Lower lobe of right lung (tissue), 2 donors: ENCODE measurements at places on chromosomes 7 and 10. TPM values are rescaled to one million over a fixed set of nuclear protein-coding genes. Genes with fewer than 3 reads are reported as not detected.

GRCh38 chr7:20268824-20269223 is 51.6 kb upstream of the MACC1 start:
- H3K4me1 ChIP-seq: no peaks in the 10 kb centered on the region
- no peak overlapping the region for H3K27ac ChIP-seq
- H3K27me3 ChIP-seq: no peaks in the 10 kb centered on the region
- no peaks in the 10 kb centered on the region for H3K36me3 ChIP-seq
- no peak for DNase-seq

Gene PSD
- 5.3 TPM for total RNA-seq

- no peaks in the 10 kb centered on the region for H3K4me1 ChIP-seq
- H3K36me3 ChIP-seq: no peaks in the 10 kb centered on the region
- H3K4me3 ChIP-seq: no peak overlapping the region
- no peak overlapping the region for H3K27ac ChIP-seq
- DNase-seq: no peak
These were observed 249.4 kb downstream of the CRPPA start for GRCh38 chr7:16171928-16172327.

DNA sequence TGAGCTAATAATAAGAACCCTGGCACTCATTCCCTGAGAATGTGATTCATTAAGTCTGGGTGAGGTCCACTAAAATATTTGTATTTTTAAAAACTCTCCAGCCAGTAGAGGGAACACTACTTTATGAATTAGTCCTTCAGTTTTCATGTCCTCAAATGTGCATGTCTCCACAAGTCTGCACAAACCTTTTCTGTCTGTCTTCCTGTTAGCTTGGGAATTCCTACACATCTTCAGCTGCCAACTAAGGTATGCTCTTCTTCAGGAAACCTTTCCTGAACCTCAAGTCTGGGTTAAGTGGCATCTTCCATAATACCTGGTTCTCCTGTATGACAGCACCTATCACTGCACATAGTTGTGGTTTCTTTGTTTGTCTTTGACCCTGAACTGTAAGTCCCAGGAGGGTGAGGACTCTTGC is 119.6 kb upstream of the MKX start:
- H3K27me3 ChIP-seq: no peaks in the 10 kb centered on the region
- DNase-seq: no peak
- no peak overlapping the region for H3K4me3 ChIP-seq
- no peaks in the 10 kb centered on the region for H3K4me1 ChIP-seq

DNA sequence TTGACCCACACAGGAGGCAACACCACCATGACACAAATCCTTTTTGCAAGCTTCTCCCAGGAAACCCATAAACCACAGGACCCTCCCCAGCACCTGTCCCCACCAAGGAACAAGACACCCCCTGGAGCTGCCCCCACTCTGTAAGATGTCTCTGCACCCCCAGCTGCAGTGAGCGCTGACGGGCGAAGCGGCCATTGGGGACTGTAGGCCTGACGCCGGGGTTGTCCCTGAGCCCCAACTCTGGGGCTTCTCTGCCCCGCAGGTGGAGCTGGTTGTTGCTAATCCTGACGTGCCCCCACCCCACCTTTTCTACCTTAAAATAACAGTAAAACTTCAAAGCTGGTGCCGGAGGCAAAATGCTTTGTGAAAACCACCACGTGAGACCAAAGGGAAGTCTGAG is 94.7 kb upstream of the PPP2R2D start:
- no peak overlapping the region for H3K4me3 ChIP-seq
- H3K27ac ChIP-seq: no peak overlapping the region
- H3K36me3 ChIP-seq: no peaks in the 10 kb centered on the region
- H3K4me1 ChIP-seq: no peaks in the 10 kb centered on the region
- peaks cover 4% of the 10 kb centered on the region for H3K27me3 ChIP-seq

Gene ZNF248
- total RNA-seq: 14.3 TPM

DNA sequence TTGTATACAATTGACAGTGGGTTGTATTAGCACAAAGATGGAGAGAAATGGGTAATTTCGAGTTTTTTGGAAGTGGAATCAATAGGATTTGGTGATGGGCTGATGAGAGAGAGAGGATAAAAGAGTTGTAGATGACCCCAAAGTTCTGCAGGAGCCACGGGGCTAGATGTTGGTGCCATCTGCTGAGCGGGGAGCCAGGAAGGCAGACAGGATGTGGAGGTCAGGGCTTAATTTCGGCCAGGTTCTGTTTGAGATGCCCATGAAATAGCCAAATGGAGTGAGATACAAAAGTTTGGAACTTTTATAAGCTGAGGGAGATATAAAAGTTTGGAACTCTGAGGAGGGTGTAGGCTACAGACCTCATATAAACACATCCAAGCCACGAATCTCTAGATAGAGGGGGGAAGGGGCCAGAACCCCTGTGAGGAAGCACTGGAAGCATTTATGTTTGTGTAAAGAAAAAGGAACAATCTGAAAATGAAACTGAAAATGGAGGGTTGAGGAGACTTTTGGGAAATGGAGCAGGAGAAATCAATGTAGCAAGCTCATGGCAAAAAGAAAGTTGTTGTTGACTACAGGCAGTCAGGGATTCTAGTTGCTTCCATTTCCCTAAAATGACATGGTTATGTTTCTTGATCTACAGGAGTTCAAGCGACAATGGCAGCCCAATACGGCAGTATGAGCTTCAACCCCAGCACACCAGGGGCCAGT is 2.2 kb downstream of the GIMAP4 start:
- H3K36me3 ChIP-seq: peaks cover 26% of the 10 kb centered on the region
- peak overlapping the region; percentile 58 for H3K4me3 ChIP-seq
- H3K27me3 ChIP-seq: no peaks in the 10 kb centered on the region
- peak overlapping the region; percentile 82 for H3K27ac ChIP-seq
- DNase-seq: no peak
- peaks cover 21% of the 10 kb centered on the region for H3K4me1 ChIP-seq

DNA sequence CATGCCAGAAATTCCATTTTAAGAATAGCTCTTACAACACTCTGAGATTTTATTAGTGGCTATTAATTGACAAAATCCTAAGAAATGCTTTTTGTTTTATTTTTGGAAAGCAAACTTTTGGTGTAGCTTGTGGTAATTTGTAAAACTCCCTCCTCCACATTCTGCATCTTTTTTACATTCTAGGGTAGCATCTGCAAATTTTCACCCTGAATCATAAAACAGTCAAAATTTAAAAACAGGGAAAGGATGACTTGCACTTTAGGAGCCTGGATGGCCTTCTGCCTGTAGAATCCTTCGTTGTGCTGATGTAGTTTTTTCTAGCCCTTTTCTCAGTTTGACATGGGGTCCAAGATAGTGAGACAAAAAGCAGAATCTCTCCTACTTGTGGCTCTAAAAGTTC is 316.1 kb downstream of the ADRA2A start:
- H3K4me1 ChIP-seq: no peaks in the 10 kb centered on the region
- no peak overlapping the region for H3K27ac ChIP-seq
- H3K36me3 ChIP-seq: no peaks in the 10 kb centered on the region
- H3K4me3 ChIP-seq: no peak overlapping the region
- no peak for DNase-seq

DNA sequence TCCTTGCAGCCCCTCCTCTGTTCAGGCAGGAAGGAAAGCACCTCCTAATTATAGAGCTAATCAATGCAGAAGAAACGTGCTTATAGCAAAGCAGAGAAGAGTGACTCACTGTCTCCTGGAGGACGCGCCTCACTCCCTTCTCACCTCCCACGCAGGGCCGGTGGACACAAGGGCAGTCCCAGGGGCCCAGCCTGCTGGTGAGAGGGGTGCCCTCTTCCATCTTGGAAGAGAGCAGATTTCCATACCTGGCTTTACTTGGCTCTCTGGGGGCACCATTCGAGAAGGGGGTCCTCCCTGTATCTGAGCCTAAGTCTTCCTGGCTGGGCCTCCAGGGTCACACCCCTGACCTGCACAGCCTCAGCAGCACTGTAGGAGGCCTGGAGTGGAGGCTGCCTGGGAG is 55.8 kb downstream of the RASGEF1A start:
- H3K27ac ChIP-seq: no peak overlapping the region
- H3K36me3 ChIP-seq: no peaks in the 10 kb centered on the region
- no peaks in the 10 kb centered on the region for H3K27me3 ChIP-seq
- DNase-seq: peak; percentile 27
- H3K4me3 ChIP-seq: no peak overlapping the region

GRCh38 chr10:84348447-84348846 is 20.1 kb downstream of the CCSER2 start:
- no peaks in the 10 kb centered on the region for H3K36me3 ChIP-seq
- H3K27me3 ChIP-seq: no peaks in the 10 kb centered on the region
- H3K27ac ChIP-seq: no peak overlapping the region
- H3K4me1 ChIP-seq: peaks cover 31% of the 10 kb centered on the region

Gene TWIST1
- not detected for total RNA-seq

DNA sequence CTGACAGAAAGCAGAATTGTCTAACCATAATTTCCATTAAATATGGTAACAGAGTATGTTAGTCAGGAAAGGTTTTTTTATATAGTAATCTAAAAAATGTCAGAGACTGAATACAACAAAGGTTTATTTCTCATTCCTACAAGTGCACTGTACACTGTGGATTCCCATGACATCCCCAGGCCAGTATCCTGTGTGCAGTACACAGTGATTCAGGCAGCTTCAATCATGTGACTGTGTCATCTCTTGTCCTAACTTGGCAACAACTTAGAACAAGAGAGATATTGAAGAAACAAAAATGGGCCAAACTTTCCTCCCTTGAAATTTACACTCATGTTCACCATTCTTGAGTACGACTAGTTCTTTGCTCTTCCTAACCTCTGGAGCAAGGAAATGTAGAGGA is 189.8 kb upstream of the SEMA3A start:
- no peaks in the 10 kb centered on the region for H3K27me3 ChIP-seq
- no peaks in the 10 kb centered on the region for H3K36me3 ChIP-seq
- DNase-seq: no peak
- no peak overlapping the region for H3K4me3 ChIP-seq
- no peak overlapping the region for H3K27ac ChIP-seq

Gene TFPI2
- total RNA-seq: 1.9 TPM

DNA sequence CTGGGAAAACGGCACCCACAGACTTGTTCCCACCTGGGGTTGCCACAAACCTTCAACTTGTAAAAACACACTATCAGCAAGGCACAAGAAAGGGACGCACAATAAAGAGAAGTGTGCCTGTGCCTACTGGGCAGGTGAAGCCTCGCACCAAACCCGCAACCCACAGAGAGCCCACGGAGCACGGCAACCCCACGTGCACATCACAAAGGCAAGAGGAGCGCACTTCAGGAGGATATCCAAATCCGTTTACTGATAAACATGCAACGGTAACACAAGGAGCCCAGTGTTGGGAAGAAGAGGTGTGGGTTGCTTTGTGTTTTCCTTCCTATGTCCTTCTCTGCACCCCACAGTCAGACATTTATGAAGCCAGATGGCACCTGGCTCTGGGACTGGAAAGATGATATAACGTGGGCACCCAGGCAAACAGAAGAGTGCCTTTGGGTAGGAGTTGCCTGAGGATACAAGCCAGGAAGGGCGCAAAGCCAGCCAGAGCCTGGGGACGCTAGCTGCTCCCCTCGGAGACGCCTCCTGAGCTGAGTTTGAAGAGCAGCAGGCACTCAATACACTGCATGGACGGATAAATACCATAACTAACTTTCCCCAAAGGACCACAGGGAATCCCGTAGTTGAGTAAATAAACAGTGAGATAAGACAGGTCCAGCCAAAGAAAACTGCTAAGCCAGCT is 41.6 kb downstream of the TCERG1L start:
- H3K4me1 ChIP-seq: no peaks in the 10 kb centered on the region
- no peak overlapping the region for H3K4me3 ChIP-seq
- peaks cover 9% of the 10 kb centered on the region for H3K27me3 ChIP-seq
- no peak for DNase-seq
- H3K36me3 ChIP-seq: no peaks in the 10 kb centered on the region
- H3K27ac ChIP-seq: no peak overlapping the region
